ENCODE measurements at places on chromosomes 13 and 19.

DNA sequence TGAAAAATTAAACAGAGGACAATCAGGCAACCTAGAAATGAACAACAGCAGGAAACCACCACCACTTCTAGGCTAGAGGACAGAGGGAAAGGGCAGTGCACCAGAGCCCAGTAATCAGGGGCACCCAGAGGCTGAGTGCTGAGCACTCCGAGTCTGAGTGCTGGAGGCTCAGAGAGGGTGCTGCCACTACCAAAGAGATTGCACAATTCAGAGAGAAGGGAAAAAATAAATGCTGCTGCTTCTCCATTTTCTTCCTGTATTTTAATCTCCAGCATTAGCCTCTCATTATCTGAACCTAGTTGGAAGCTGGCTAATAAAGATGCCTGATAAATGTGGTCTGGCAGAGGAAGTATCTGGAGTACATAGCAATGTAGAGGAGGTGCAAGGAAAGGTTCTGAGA is 11.8 kb upstream of the ZNF175 start:
- DNase-seq = no peak

- DNase-seq = no peak
These were observed 57.8 kb downstream of the GGACT start for GRCh38 chr13:100530671-100531213.

DNA sequence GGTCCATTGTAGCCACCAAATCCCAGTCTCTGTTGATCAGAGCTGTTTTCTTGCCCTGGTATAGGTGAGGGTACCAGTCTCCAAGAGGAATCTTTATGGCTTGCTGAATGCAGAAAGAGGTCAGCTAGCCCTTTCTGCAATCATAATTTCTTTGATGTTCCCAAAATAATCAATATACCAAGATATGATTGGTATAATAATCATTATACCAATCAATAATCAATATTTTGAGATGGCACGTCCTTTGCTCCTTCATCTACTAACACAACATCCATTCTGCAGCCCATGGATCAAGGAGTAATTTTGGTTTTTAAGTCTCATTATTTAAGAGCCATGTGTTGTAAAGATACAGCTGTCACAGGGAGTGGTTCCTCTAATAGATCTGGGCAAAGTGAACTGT is 31.5 kb upstream of the CHST8 start:
- DNase-seq = no peak

GRCh38 chr19:41699231-41699967 is 9.0 kb upstream of the CEACAM5 start:
- DNase-seq = no peak

DNA sequence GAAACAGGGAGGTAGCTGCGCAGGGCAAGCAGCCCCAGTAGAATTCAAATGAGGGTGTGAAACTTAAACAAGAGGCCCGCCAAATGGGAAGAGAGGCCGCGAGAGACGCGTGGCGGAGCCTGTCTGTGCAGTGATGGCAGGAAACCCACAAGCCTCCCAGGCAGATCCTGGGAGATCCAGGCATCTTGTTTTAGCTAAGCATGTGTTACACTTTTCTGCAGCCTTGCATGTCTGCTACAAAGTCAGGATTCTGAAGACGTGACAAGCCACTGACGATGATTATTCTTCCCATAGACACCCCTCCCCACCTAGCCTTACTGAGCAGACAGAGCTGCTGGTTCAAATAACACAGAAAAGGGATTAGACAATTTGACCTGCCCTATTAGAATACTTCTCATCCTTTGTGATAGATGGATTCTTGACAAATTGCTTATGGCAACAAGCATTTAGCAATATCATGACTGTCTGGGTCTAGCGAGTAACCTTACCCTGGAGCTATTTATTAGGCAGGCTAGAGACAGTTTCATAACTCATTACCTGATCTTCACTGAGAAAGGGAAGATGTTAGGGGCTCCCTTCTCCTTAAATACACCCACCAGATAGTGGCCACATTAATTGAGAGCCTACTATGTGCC is 185.2 kb upstream of the IRS2 start:
- DNase-seq = no peak

GRCh38 chr19:5314012-5314906 is 26.4 kb downstream of the PTPRS start:
- DNase-seq = no peak

DNA sequence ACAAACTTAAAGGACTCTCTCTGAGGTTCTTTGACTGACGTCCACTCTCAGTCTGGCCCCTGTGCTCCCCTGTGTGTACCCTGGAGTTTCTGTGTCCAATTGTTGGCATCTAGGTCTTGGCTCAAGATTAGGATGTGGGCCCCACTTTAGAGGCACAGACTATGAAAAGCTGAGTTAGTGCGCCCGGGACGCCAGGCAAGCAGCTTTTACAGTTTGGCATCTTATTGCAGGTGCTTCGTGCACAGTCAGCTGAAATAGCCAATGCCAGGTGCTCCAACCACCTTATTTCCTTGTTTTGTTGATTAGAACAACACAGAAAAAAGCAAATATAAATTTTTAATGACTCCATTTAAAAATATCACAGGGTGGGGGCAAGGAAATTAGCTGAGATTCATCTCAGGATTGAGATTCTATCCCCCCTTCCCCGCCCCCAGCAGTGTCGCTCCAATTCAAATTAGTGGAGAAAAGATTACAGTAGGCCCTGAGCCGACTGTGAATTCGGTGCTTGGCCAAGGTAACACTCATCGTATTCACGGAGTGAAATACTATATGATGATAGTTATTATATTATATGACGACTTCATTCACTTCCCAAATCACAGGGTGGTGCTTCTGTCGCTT is 4.3 kb downstream of the SOX1 start:
- DNase-seq = no peak

- peak; percentile 39 for DNase-seq
These were observed at the start of gene SIGLEC6 for GRCh38 chr19:51531349-51532315. TSS of gene SIGLEC6 (minus strand) at chr19:51531670. CDS start at chr19:51531648, 22 bp downstream.

DNA sequence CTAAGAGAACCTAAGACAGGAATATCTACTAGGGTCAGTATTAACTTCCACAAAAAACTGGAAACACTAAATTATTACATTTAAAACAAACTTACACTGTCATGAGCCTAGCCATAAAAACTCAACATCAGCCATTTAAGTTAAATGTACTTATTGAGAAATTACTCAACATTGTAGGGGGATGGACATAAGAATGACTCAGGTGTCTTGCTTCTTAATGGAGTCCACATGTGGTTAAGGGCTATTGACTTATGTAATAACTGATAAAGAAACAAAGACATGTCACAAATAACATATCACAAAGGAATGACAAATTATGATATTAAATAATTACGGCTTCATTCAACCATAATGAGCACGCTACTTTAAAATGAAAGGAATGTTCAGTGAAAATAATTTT is 36.2 kb downstream of the CLDN10 start:
- no peak for DNase-seq

DNA sequence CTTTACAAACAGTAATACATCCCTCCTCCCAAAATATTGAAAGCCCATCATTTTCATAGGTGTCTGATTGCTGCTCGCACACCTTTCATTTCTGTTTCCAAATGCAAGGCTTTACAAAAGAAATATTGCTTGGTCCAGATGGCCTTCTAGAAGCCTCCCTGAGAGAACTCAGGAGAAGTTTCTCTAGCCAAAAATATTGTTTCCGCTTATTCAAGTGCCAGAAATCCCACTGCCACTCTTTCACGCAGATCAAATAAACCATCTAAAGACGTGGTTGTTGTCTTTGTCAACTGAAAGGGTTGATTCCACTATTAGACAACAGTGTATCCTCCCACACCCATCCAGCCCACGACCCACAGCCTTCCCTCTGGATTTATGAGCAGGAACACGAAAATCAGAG is 96.2 kb downstream of the ZIC5 start:
- no peak for DNase-seq

GRCh38 chr13:48634636-48635035 is 19.1 kb upstream of the CYSLTR2 start:
- no peak for DNase-seq

- DNase-seq = no peak
These were observed 73.1 kb downstream of the ABCC4 start for GRCh38 chr13:95228130-95228529.

All from GM18507 (cell line).